Small intestine (tissue), 16 donors: ENCODE measurements at places on chromosomes 1 and 21.

DNA sequence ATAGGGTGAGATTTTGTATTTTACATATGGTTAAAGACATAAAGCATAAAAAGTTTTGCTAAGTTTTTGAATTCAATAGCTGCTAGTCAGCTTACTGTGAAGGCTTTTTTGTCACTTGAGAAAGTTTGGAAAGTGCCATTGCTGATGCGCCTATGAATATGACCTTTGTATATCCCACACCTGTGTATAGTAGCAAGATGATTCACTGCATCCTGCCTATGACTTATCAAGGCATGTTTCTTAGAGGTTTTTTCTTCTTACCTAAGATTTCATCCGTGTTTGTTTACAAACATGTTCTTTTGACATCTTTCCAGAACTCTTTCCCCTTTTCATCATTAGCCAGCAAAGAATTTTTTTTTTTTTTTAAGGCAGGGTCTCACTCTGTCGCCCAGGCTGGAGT, 51.5 kb downstream of the PRKAA2 start:
- DNase-seq = no peak

GRCh38 chr1:3133686-3134085, 64.7 kb downstream of the PRDM16 start:
- peak; percentile 52 for DNase-seq

DNA sequence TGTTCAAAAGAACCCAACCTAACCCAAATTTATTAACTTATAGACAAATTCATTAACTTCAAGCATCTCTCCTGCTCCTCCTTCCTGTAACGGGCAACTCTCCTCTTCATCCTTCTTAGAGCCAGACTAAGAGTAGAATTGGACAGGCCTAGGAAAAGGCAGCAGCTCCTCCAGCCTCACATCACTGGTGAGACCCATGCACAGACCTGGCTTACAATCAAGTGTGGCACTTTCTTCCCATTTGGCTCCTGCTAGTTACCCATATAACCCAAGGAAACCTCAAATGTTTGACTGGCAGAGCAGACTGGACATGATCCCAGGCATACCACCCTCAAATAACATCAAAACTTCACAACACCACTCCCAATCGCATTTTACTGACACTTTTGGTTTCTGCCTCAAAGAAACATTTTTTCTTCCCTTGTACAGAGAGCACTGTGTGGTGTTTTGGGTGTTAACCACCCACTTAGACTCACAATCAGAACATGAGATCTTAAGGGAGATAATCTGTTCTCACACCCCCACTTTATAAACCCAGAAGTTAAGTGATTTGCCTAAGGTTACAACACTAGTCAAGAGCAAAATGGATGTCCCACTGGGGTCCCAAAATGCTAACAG, 101.4 kb downstream of the SIPA1L2 start:
- no peak for DNase-seq

DNA sequence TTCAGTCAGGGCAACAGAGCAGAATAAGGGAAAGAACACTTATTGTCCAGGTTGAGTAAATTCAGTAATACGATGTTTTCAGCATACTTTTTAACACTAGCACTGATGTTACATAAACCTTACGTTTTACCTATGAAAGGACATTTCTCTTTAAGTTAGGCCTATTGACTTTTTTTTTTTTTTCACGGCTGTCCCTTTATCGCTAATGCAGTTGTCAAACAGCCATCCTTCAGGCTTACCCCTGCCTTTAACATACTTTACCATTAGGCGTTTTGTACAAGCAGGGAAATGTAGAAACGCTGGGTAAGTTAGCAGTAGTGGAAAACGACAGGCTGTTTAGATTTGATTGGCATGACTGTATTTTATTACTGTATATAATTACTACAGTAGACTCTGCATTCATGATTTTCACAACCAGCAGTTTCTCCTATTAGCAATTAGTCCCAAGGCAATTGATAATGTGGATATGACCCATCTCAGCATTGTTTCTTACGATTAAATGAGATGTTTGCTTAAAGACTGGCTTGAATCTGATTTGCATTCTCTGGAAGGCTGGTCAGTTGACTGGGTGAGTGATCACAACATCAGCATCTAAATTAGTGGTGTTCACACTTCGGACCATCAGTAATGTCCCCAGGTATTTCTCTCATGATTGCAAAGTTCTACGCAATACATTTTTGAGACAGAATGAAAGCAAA, 109.9 kb upstream of the LBR start:
- DNase-seq = no peak

- DNase-seq = peak; percentile 82
These were observed 880 bp downstream of the PRPF38B start for GRCh38 chr1:108692724-108693655.

- no peak for DNase-seq
These were observed 395.6 kb upstream of the PBX1 start for GRCh38 chr1:164163289-164163849.

DNA sequence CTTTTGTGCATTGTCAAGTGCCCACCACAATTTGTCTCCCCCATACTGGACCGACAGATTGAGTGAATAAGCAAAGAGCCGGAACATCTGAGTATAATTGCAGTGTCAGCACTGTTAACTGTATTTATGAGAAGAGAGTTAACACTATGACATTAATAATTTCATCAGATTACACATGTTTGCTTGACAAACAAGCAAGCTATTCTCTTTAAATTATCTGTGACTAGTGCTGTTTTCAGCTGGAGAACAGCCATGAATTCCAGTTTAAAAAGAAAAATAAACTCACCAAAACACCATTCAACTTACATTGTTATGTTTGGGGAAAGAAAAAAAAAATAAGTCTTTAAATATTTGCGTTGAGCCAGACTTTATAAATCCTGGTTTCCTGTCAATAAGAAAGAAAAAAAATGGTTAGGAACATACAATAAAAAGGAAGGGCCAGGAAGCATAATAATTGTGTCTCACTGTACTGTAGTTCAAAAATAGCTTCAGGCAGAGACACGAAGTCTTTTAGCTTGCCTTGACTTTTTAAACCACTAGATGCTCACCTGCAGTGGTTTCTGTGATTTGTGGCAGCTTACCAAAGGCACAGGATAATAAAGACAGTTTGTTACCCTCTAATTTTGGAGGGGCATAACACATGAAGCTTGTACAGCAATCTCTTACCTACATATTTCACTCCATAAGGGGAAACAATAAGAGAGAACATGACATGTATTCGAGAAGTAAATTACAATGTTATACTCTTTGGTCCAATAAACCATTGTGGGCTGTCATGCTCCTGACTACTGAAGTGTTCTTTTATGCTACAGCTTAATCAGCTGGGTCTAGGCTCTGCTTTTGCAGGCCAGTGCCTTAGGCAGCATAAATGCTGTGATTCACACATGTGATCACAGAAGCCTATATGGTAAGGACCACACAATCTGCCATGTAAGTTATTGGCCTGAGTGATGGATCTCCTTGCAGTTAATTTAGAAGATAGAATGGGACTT, 302.0 kb upstream of the ADGRL2 start:
- DNase-seq = no peak
